Effector memory CD4-positive, alpha-beta T cell (primary cell): ENCODE measurements at places on chromosomes 3 and 15.

DNA sequence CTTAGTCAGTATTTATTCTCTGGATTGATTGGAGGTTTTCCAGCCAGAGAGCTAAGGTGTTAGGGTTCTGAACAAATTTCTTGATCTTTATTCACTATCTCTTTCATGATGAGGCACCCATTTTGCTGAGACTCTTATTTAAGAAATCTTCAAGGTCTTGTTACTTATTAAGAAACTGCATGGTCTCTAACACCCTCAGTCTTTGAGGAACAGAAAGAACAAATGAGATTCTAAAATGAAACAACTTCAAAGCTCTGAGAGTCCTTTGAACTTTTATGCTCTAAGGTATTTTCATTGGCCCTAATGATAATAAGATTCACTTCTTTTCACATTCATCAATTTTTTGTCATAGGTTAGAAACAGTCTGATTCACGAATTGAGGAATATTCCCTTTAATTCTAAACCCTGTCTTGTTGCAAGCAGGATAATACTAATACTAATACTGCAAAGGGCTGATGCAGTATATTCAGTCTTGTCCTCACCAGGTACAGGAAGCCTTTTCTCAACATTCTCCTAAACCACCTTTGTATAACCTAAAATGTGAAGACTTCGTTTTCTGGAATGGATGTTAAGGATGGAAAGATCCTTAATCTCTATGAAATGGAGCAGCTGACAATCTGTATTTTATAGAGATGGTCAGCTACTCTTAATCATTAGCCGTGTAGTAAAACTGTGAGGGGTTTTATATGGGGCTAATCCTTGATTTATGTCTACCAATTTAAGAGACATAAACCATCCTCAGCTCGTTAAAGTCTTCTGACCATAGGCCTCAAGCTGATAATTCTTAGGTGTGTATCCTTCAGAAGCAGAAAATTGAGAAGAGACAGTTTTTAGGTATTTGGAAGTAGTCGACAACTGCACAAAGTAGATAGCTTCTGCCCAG, 198.3 kb downstream of the OTOL1 start:
- no peaks in the 10 kb centered on the region for H3K36me3 ChIP-seq
- DNase-seq, result no peak
- H3K4me1 ChIP-seq, result no peaks in the 10 kb centered on the region
- H3K27ac ChIP-seq, result no peak overlapping the region
- H3K4me3 ChIP-seq, result no peak overlapping the region

- H3K27me3 ChIP-seq, result no peaks in the 10 kb centered on the region
- no peaks in the 10 kb centered on the region for H3K36me3 ChIP-seq
- H3K4me1 ChIP-seq, result no peaks in the 10 kb centered on the region
- no peak overlapping the region for H3K4me3 ChIP-seq
- H3K27ac ChIP-seq, result no peak overlapping the region
- no peak for DNase-seq
Measured at GRCh38 chr3:154900816-154901215, 179.3 kb upstream of the MME start.

DNA sequence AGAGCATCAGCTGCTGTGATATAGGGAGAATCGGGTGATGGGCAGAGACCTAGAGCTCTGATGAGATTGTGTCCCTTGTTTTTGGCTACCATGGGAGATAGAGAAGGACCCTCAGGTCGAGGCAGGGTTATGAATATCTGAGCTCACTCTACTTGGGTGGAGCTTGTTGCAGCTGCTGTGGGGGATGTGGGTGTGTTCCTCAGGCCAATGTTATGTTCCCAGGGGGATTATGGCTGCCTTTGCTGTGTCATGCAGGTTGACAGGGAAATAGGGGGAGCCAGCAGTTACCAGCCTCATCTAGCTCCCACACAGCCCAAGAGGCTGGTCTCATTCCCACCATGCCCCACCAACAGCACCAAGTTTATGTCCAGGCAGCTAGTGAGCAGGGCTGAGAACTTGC, 131.5 kb downstream of the TRIM42 start:
- DNase-seq, result no peak
- H3K36me3 ChIP-seq, result no peaks in the 10 kb centered on the region
- H3K27me3 ChIP-seq, result no peaks in the 10 kb centered on the region
- no peak overlapping the region for H3K27ac ChIP-seq
- no peaks in the 10 kb centered on the region for H3K4me1 ChIP-seq

DNA sequence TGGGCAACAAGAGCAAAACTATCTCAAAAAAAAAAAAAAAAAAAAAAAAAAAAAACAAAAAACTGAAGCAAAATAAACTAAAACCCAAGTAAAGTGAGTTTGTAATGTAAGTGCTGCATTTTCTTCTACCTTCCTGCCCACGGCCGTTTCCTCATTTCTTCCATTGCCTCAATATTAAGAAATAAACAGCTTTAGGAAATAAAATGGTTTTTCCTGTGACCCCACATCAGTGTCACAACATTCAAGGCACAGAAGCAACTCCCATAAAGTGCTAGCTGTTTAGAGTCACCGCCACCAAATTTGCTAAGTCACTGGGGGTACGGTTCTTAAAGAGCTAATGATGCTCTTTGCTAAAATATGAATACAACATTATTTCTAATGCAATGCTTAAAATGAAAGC, 3.3 kb downstream of the PKM start:
- peaks cover 42% of the 10 kb centered on the region for H3K4me1 ChIP-seq
- peak overlapping the region; percentile 93 for H3K27ac ChIP-seq
- H3K27me3 ChIP-seq, result no peaks in the 10 kb centered on the region

GRCh38 chr3:178041931-178042330, 494.3 kb upstream of the KCNMB2 start:
- H3K36me3 ChIP-seq, result no peaks in the 10 kb centered on the region
- H3K27ac ChIP-seq, result no peak overlapping the region
- no peaks in the 10 kb centered on the region for H3K27me3 ChIP-seq
- DNase-seq, result no peak

DNA sequence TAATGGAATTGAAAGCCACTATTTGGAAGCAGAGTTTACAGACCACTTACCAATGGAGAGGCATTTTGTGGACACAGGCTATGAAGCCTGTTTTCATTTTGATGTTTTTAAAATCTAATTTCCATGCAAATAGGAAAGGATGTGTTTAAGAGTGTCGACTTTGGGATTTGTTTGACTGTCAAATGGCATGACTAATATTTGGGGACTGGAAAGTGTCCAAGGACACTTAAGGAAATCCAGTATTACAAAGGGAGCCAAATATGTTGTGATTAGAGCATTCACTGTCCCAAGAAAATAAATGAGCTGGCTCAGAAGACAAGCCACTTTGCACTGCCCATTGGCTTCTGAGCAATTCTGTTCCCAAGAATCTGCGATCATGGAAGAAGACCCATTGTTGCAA, 34.0 kb upstream of the SLC6A11 start:
- H3K4me1 ChIP-seq, result no peaks in the 10 kb centered on the region
- no peak overlapping the region for H3K4me3 ChIP-seq
- H3K27ac ChIP-seq, result no peak overlapping the region
- no peaks in the 10 kb centered on the region for H3K27me3 ChIP-seq

- no peak overlapping the region for H3K27ac ChIP-seq
- H3K36me3 ChIP-seq, result no peaks in the 10 kb centered on the region
- H3K27me3 ChIP-seq, result no peaks in the 10 kb centered on the region
- DNase-seq, result no peak
- no peaks in the 10 kb centered on the region for H3K4me1 ChIP-seq
Measured at GRCh38 chr3:81666502-81667121, 94.8 kb downstream of the GBE1 start.

DNA sequence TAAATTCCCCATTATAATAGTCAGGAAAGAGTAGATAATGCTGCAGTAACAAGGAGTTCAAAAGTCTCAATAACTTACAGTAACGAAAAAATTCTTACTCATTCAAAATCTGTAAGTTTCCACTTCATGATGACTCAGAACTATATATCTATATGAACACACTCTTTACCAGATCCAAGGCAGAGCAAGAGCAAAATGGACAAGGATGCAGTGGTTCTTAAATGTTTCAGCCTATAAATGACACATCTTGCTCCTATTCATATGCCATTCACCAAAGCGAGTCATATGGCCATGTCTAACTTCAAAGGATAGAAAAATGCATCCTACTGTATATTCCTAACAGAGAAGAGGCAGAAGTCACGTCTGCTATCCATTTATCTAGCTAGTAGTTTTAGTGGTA, 787.7 kb downstream of the NAALADL2 start:
- no peak overlapping the region for H3K4me3 ChIP-seq
- DNase-seq, result no peak
- H3K4me1 ChIP-seq, result no peaks in the 10 kb centered on the region
- H3K27ac ChIP-seq, result no peak overlapping the region
- no peaks in the 10 kb centered on the region for H3K27me3 ChIP-seq
- no peaks in the 10 kb centered on the region for H3K36me3 ChIP-seq

DNA sequence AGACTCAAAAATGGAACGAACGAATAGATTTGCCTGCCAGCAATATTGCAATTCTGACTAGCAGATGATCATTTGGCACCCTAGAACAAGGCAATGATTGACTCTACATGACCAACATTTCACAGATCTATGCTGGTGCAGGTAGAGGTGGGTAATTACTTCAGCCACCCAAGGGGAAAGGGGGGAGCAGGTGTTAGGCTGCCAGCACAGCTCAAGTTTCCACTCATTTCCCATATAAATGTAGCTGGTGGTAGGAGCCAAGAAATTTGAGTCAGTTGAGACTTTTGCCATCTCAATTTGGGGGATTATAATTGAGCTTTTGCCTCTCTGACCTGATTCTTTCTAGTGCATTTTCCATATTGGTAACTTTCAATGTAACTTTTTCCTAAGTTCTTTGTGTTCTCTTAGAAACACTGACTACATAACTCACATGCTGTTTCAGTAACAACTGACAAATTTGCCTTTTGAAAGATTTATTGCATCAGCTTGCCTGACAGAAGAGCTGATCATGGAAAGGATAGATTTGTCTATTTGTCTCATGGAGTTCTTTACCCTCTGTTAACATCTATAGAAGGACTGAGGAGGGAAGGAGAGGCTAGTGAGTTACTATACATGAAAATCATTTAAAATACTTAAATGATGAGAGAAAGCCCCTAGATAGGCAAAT, 902.5 kb downstream of the ZPLD1 start:
- no peak overlapping the region for H3K27ac ChIP-seq
- H3K4me3 ChIP-seq, result no peak overlapping the region
- no peaks in the 10 kb centered on the region for H3K4me1 ChIP-seq
- no peaks in the 10 kb centered on the region for H3K36me3 ChIP-seq
- no peak for DNase-seq

DNA sequence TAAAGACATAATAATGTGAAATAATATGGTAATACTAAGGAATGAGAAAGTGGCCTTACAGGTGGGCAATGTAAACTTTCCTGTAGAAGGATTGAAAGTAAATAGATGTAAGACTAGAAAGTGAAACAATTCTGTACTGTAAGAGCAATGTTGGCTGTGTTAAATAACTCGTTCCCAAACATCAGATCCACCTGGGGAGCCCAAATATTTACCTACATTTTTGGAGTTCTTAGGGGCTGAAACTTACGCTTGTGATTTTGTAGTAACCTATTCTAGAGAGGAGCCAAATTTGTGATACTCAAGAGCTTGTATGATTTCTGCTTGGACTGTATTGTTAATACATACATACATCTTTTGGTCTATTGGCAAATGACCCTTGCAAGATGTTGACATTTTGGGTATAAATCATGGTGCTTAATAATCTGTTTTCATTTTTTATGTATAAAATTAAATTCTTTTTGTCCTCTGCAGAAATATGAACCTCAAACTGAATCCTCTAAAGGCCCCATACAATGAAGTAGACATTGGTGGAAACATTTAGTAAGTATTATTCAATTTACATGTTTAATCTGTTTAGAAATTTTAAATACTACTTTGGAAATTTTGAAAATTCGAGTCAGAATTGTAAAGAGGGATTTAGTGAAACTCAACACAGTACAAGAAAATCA, 8.5 kb upstream of the CHD2 start:
- H3K36me3 ChIP-seq, result peaks cover 53% of the 10 kb centered on the region
- H3K27ac ChIP-seq, result peak overlapping the region; percentile 40
- no peak for DNase-seq
- no peak overlapping the region for H3K4me3 ChIP-seq

DNA sequence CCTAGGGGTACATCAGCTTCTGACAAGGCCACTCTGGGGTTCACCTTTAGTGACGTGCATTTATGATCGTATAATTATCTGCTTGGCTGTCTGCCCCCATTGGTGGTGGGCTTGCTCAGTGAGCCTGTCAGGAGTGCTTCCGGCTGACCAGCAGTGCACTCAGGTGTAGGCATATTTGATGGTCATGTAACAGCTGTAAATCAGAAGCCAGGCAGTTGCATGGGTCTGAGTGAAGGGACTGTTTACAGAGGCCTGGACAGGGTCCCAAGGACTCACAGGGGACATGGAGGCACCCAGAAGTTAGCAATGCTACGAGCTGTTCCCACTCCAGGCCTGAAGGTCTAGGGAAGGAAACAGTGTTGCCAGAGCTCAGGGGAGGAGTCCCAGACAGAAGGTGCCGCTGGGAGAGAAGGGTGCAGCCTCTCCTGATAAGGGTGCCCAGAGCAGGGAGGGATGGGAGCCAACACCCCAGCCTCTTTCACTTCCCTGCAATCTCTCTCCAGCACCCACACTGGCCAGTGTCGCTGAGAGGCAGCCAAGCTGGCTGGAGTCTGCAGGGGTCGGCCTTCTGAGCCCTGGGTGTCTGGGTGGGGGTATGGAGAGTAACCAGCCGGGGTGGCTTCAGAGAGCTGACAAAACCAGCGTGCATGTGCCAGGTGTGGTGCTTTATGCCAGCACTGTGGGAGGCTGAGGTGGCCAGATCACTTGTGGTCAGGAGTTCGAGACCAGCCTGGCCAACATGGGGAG, 61.3 kb upstream of the PRR23E start:
- no peak overlapping the region for H3K27ac ChIP-seq
- no peak for DNase-seq
- no peaks in the 10 kb centered on the region for H3K36me3 ChIP-seq
- no peak overlapping the region for H3K4me3 ChIP-seq
- H3K4me1 ChIP-seq, result no peaks in the 10 kb centered on the region

- no peaks in the 10 kb centered on the region for H3K36me3 ChIP-seq
- H3K27me3 ChIP-seq, result no peaks in the 10 kb centered on the region
- no peak overlapping the region for H3K27ac ChIP-seq
- H3K4me3 ChIP-seq, result no peak overlapping the region
- H3K4me1 ChIP-seq, result no peaks in the 10 kb centered on the region
- no peak for DNase-seq
Measured at GRCh38 chr3:104102386-104102785, 1264.3 kb upstream of the ALCAM start.

DNA sequence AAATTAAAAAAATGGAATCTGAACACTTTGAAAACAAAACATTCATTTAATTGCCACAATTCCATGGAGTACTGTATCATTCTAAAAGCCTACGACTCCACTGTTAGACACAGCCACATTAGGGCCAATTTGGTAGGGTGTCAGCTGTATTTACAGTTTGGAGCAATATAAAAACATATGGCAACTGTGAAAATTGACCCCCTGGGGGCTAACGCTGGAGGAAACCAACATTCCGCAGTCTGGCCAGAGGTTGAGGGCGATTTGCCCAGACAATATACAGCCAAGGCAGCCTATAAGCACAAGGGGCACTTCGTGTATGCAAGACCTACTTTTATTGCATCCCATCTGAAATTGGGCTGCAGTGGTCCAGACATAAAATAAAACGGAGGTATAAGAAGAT, 476.5 kb upstream of the WNT5A start:
- no peak for DNase-seq
- H3K4me3 ChIP-seq, result no peak overlapping the region
- no peaks in the 10 kb centered on the region for H3K4me1 ChIP-seq
- no peaks in the 10 kb centered on the region for H3K27me3 ChIP-seq
- H3K36me3 ChIP-seq, result no peaks in the 10 kb centered on the region
